ENCODE measurements at places on chromosomes 7 and 10. TPM values are rescaled to one million over a fixed set of nuclear protein-coding genes. Genes with fewer than 3 reads are reported as not detected.
A peak's percentile ranks its signal among the peaks of the same experiment; 100 is the strongest.

GRCh38 chr7:128053023-128053422, 21.8 kb upstream of the LRRC4 start:
- DNase-seq: peak; percentile 49

DNA sequence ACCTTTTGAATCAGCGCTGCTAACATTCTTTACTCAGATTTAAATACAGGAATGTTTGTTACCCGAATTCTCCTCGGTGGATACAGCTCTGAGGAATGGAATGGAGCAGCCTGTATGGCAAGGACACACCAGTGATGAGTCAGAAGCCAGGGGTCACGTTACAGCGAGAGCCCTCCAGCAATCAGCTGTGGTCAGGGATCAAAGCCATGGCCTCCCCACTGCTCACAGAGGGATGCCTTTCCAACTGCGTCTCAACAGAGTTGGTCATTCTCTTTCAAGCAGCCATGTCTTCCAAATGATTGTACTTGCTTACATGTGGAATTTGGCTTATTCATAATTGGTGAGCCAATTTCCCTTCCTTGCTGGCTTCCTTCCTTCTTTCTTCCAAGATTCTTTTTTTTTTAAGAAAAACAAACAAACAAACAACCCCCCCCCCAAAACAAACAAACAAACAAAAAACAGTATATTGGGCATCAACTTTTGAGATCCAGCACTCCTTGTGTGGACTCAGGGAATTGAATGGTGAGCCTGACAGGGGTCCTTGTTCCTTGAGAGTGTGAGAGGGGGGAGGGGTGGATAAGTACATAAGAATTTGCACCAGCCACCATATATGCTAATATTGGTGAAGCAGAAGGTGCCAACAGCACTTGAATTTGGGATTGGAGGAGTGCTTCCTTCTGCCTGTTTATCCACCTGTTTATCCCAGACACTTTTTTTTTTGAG, 100.2 kb downstream of the ATXN7L1 start:
- DNase-seq: peak; percentile 100

DNA sequence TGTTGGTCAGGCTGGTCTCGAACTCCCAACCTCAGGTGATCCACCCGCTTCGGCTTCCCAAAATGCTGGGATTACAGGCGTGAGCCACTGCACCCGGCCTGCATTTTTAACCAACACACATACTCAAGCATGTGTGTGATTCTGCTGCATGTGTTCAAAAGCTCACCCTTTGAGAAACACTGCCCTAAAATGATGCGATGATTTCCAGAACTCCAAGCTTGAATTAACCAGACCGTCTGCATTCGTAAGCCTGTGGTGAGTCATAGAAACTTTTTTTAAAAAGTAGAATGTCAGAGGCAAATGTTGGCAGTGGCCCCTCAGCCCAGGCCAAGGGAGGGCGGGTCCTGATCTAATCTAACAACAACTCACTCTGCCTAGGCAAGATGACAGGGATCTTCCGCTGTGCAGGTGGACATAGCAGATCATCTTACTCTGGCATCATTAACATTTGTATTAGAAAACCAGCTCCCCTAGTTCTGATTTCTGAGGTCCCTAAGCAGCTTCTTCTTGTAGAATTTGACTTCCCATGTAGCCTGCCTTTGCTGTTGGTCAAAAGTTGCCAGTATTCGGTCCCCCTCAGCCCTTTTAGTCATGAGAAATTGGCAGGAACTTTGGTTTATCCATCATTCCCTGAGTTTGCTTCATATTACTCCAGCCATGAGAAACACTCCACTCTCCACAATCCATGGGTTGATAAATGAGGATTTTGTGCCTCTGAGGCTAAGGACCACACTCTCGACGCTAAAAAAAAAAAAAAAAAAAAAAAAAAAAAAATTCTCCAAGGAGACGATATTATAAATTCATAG, 190.4 kb downstream of the SKIDA1 start:
- DNase-seq: peak; percentile 90

GRCh38 chr10:23557777-23558176, 118.9 kb downstream of the OTUD1 start:
- no peak for DNase-seq

GRCh38 chr10:127300868-127301321, 104.5 kb upstream of the INSYN2A start:
- no peak for DNase-seq

GRCh38 chr7:106419455-106420182, 134.8 kb upstream of the NAMPT start:
- no peak for DNase-seq

GRCh38 chr10:104574838-104575237, 66.3 kb upstream of the SORCS3 start:
- DNase-seq: no peak

DNA sequence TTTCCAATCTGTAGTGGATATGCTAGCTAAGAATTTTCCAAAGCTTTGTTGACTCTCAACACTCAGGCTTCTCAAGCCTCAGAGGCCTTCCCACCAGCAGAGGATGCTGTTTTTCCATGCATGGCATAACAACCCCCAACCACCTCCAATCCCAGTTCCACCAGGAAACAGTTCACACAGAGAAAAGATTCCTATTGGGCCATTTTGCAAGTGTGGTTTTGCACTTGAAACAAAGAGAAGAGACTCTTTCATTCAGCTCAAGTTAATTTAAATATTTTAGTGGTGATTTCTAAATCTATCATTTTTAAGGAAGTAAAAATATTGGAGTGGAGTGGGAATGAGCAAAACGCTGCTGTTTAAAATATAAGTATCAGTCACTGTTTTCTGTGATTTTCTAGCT, 105.6 kb upstream of the COL1A2 start:
- peak; percentile 91 for DNase-seq

DNA sequence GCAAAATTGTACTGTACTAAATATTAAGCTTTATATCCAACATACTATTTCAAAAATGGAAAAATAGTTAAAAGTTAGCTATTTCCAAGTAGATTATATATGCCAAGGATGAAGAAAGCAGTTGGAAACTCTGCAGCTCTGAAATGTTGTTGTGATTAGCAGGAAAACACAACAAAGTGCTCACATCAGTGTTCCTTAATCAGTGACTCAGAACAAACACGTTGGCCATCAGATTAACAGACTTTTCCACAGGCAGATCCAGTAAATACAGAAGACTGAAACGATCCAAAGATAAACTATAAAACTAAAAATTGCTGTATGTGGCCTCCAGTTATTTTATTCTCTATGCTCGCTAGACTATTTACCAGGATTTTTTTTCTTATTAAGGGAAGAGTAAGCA, 99.6 kb upstream of the SEMA3D start:
- no peak for DNase-seq

- no peak for DNase-seq
These were observed 78.3 kb downstream of the RAPGEF5 start for GRCh38 chr7:22278660-22279059.

- DNase-seq: no peak
These were observed 56.5 kb downstream of the KIAA1549 start for GRCh38 chr7:138924501-138925225.

GRCh38 chr7:80611779-80612178, 26.7 kb upstream of the CD36 start:
- peak; percentile 86 for DNase-seq

- peak; percentile 40 for DNase-seq
These were observed 79.9 kb downstream of the ZMIZ1 start for GRCh38 chr10:79148452-79149344.

PRPS1L1 gene
- not detected for total RNA-seq

CTTNBP2 gene
- 11.3 TPM for total RNA-seq

HABP2 gene
- total RNA-seq: not detected

TYW1 gene
- total RNA-seq: 23.7 TPM

Measured in IMR-90 (cell line).